ENCODE measurements at places on chromosomes 11 and 22.
A peak's percentile ranks its signal among the peaks of the same experiment; 100 is the strongest.

- DNase-seq, result no peak
Measured at GRCh38 chr11:95557376-95557775, 232.2 kb downstream of the FAM76B start.

- DNase-seq, result no peak
Measured at GRCh38 chr22:27740202-27740748, 61.3 kb downstream of the MN1 start.

DNA sequence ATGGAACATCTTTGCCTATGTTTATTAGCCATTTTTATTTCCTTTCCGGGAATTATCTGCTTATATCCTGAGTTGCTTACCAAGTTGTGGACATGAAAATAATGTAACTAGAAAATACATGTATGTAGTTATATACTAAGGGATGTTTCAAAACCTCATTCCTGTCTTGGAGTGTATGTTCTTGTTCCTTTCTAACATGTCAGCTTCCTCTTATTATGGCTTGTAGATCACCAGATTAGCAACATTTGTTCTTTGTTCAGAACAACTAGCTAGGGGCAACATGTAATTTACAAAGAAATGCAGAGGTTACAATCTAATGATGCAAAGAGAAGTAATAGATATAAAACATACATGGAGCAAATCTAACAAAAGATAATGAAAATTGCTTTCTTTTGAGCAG, 13.1 kb upstream of the TMEM123 start:
- no peak for DNase-seq

DNA sequence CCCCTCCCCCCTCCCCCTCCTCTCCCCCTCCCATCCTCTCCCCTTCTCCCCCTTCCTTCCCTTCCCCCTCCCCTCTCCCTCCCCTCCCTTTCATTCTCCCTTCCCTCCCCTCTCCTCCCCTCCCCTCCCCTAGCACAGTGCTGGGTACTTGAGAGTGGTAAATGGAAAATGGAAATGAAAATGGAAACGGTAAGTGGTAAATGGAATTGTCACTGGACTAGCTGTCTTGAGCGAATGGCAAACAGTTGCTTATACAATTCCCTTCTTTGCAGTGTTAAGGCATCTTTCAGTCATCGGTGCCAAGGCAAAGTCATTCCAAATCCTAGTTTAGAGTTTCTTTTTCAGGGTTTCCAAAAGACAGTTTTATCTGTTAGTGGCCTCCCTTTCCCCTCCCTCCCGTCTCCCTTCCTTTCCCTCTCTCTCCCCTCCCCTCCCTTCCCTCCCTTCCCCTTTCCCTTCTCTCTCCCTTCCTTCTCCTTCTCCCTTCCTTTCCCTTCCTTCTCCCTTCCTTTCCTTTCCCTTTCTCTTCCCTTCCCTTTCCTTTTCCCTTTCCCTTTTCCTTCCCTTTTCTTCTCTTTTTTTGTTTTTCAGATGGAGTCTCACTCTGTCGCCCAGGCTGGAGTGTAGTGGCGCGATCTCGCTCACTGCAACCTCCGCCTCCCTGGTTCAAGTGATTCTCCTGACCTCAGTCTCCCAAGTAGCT, 47.3 kb downstream of the GRAMD1B start:
- DNase-seq, result no peak

DNA sequence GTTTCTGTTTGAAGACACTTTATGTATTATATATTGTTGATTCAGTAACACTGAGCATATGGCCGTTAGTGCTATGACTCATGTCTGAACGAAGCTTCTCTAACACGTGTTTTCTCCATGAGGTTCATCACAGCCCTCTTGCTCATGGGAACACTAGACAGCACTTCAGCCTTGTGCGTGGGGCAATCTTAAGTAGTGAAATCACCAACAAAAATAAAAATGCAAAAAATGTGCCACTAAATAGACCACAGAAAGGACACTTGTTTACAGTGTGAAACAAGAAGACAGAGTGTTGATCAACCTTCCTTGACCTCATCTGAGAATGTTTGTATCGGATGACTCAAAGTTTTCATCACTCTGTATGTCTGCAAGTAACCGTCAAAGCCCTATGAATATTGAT, 94.5 kb downstream of the FDX1 start:
- DNase-seq, result no peak

DNA sequence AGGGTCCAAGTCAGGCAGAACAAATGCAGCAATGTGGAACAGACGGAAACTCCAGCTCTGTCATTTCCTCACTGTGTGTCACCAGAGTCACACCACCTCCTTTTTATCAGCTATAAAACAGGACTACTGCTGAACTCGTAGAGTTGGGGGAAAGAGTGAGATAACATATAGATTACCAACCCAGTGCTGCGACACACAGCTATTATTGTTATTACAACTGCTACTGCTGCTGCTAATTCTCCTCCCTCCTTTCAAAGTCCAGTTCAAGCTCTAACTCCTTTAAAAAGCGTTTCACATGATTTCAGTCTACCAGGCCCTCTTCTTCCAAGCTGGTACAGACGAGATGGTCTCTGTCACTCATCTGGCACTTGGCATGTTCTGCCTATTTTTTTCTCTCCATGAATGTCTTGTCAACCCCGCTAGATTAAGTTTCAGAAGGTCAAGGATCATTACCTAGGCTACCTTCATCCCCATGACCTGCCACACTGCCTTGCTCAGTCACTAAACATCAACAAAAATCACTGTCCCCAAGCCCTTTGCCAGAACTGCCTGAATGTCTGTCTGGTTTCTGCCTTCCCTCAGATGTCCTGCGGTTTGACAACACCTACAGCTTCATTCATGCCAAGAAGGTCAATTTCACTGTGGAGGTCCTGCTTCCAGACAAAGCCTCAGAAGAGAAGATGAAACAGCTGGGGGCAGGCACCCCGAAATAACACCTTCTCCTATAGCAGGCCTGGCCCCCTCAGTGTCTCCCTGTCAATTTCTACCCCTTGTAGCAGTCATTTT, 3.7 kb upstream of the MTFP1 start:
- DNase-seq, result no peak

DNA sequence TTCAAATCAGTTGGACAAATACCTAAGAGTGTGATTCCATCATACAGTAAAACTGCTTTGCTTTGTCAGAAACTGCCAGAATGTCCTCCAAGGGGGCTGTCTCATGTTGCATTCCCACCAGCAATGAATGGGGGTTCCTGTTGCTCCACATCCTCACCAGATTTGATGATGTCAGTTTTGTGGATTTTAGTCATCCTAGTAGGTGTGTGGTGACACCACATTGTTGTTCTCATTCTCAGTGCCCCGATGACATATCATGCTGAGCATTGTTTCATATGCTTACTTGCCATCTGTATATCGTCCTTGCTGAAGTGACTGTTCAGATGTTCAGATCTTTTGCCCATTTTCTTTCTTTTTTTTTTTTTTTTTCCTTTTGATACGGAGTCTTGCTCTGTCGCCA, 37.0 kb downstream of the CDPF1 start:
- DNase-seq, result no peak

DNA sequence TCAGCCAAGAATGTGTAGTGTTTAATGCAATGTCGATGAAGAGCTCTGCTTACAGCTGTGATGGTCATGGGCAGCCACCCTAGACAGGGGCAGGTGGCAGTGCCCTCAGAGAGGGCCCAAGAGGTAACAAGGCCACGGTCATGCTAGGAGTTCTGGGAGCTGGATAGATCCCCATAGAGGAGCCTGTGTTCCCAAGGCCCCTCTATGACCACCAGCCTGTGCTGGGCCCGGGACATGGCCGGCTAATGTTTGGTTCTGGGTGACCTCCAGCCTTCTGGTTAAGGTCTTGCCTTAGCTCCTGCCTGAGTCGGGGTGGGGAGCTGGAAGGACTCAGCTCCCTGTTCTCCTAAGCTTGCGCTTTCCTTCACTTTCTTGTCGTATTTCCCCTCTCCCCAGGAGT, 65.1 kb downstream of the GRIK4 start:
- no peak for DNase-seq

DNA sequence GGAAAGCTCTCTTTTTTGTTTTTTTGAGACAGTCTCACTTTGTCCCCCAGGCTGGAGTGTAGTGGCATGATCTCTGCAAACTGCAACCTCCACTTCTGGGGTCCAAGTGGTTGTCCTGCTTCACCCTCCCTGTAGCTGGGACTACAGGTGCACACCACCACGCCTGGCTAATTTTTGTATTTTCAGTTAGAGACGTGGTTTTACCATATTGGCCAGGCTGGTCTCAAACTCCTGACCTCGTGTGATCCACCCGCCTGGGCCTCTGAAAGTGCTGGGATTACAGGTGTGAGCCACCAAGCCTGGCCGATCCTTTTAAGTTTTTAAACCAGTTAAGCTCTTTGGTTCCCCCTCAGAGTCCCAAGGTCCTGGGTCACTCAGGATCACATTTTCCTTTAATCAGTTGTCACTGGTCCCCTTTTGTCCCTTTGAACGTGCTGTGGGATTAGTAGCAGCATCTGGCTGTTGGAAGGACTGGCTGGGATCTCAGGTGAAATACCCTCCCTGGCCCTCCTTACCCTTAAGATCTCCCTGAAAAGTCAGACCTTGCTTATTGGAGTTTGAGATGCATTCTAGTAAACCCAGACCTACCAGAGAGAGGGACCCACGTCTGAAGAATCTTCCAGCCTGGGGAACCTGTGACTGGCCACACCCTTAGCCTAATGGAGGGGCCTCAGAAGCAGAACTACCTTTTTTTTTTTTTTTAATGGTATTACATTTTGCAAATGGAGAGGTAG, 8.1 kb downstream of the MALAT1 start:
- peak; percentile 77 for DNase-seq

DNA sequence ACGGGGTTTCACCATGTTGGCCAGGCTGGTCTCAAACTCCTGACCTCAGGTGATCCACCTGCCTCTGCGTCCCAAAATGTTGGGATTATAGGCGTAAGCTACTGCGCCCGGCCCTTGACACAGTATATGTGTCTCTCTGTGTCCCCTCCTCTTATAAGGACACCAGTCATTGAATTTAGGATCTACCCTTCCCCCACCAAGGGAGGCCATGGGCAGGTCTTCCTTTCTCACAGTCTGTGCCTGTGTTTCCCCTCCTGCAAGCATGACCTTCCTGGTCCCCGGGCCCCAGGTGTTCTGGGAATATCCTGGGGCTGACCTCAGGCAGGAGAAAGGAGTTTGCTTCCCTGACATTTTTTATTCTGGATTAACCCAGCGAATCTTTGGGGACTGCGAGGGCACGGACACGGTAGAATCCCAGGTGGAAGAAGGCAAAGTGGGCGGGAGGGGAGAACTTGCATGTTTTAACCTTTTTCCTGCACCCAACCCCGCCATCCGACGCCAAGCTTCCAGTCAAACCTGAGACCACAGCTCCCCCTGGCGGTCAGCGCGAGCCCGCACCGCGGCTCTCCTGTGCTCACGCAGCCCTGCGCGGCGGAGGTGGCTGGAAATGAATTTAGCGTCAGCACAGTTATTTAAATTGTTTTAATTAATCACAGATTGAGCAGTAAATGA, 42.1 kb upstream of the ISX start:
- peak; percentile 54 for DNase-seq

- DNase-seq, result no peak
Measured at GRCh38 chr11:108131993-108132392, 10.6 kb downstream of the ACAT1 start.

DNA sequence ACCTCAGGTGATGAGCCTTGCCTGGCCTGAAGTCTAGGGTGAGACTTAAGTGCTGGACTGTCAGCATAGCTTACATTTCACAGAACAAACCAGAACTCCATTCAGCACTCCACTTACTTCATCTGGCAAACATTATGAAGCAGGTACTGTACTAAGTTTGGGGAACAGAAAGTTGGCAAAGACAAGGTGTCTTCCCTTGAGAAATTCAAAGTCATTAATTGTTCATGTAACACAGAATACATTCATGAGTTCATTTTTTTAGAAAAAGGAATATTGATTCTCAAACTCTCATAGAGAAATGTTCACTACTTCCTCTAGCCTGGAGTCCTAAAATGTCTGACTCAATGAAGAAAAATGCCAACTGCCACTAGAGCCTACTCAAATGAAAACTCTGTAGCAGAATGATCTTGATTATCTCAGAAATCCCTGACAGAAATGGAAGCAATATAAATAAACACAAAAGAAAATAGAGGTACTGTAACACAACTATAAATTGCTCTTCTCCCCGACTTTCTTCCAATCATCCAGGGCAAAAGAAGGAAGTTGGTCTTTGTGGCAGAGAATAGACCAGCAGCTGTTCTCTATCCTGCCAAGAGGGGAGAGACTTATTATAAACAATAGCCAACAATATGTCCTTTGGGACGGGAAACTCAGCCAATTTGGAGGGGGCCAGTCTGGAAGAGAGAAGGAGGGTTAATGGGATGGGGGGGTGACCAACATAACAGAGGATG, 129.2 kb upstream of the MTMR2 start:
- DNase-seq, result peak; percentile 60

DNA sequence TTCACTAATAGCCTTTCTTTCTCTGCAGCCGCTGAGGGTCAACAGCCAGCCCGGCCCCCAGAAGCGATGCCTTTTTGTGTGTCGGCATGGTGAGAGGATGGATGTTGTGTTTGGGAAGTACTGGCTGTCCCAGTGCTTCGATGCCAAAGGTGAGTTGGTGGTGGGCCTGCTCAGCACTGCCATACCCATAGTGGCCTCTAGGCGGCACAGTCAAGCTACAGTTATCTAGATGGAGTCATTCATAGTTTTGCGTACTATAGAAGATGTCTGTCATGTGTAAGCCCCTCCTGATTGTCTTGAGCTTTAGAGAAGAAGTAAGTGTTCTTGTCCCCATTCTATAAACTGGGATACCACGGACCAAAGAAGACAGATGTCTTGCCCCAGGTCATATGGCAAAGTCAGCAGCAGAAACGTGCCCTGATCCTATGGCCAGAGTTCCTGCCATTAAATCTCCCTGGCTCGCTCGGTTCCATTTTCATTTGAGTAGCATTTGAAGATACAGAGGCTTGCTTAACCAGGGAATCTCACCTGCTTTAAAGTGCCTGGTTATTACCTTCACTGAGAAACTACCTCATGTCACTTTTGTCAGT, 42.1 kb upstream of the CRTAM start:
- no peak for DNase-seq

GRCh38 chr11:116826751-116827431, 2.8 kb upstream of the APOC3 start:
- DNase-seq, result no peak

DNA sequence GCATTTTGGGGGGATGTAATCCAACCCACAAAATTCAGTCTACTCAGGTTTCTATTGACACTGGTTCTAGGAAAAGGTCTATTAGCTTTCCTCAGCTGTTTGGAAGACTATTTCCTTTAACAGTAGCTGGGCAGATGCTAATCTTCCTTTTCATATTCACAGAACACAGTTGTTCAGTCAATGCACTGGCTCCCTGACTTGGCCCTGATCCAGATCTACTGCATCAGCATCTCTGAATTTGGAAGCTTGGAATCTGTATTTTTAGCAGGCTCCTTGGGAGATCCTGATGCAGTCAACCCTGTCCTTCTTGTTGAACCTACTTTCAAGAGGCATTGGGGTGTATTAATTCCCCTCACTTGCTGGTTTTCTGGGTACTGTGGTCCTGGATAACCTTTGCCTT, 6.3 kb downstream of the HTATIP2 start:
- peak; percentile 10 for DNase-seq

DNA sequence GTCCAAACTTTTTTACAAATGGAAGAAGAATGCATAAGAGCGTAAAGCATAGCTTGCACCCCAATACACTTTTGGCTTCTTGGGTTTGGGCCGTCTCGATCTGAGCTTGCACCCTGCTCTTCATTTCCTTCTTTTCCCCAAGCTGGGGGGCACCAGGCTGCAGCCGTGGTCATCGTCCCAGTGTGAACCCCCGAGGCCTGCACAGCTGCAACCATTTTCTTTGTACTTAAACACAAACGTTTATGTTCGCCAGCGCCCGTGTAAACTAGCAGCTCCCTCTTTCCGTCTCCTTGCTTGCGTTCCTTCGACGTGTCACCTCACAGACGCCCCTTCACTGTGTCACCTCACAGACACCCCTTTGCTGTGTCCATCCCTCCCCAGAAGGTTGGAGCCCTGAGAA, 10.1 kb downstream of the KRTAP5-5 start:
- no peak for DNase-seq

All from muscle of leg (tissue), 16 donors.